ENCODE measurements at places on chromosomes 12 and 14.

DNA sequence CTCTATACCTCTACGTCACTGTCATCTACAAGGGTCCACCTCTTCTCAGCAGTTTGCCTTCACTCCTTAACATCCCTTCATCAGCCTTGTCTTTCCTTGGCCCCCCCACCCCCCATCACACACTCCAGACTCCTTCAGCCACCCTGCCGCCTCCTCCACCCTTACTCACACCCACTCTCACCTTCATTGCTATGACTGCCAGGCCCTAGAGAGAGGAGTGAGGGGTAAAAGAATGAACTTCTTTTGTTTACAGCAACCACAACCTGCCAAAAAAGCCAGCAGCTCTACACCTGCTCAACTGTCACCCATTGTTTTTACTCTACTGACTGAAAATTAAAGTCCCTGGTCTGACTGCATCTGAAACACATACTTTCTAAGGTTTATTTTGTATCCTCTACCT lies 112.8 kb downstream of the DUSP6 start:
- H3K36me3 ChIP-seq: no peaks in the 10 kb centered on the region
- H3K27ac ChIP-seq: no peak overlapping the region
- no peak for DNase-seq
- H3K4me3 ChIP-seq: no peak overlapping the region
- H3K27me3 ChIP-seq: no peaks in the 10 kb centered on the region
- peaks cover 5% of the 10 kb centered on the region for H3K4me1 ChIP-seq

DNA sequence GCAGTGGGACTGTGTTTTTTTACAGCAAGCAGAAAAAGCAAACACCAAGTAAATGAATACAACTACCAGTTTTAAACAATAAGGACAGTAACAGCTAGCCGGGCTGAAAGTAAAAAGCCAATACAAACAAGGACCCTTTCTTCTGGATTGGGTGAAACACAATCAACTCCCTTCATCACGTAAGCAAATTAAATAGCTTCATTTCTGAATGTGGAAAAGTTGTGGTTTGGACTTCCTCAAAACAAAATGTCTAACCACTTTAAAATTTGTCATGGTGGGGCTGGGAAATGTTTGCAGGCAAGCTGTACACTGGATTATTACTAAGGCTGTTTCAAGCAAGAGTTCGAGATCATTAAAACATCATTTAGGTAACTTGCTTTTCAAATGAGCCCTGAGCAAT lies 47.4 kb downstream of the TCHP start:
- peaks cover 21% of the 10 kb centered on the region for H3K36me3 ChIP-seq
- H3K27ac ChIP-seq: peak overlapping the region; percentile 92
- peaks cover 54% of the 10 kb centered on the region for H3K4me1 ChIP-seq

DNA sequence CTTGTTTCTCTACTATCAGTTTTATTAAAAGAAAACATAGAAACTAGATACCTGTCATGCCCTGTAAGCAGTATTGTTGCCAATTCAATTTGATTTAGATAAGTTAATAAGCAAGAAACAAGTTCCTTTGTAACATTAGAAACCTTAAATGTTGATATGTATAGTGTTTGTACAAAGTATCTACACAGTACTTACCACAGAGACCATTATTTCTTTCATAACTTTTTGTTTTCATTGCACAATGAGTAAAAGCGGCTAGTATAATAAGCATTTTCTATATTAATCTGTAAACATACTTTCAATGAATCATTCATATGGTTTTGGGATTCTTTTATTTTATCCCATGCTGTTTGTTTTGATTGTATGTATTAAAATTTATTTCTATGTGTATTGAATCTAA lies 305.1 kb downstream of the TTC6 start:
- H3K27me3 ChIP-seq: no peaks in the 10 kb centered on the region
- no peaks in the 10 kb centered on the region for H3K36me3 ChIP-seq
- H3K27ac ChIP-seq: no peak overlapping the region
- no peak for DNase-seq
- no peaks in the 10 kb centered on the region for H3K4me1 ChIP-seq

- no peak overlapping the region for H3K4me3 ChIP-seq
- H3K27ac ChIP-seq: no peak overlapping the region
- DNase-seq: no peak
- H3K4me1 ChIP-seq: no peaks in the 10 kb centered on the region
- no peaks in the 10 kb centered on the region for H3K36me3 ChIP-seq
- no peaks in the 10 kb centered on the region for H3K27me3 ChIP-seq
These were observed 556.6 kb downstream of the TRHDE start for GRCh38 chr12:72828662-72829324.

GRCh38 chr14:87994974-87995373 lies 2.0 kb upstream of the GALC start:
- H3K27ac ChIP-seq: no peak overlapping the region
- H3K4me1 ChIP-seq: no peaks in the 10 kb centered on the region
- no peaks in the 10 kb centered on the region for H3K27me3 ChIP-seq
- no peaks in the 10 kb centered on the region for H3K36me3 ChIP-seq
- DNase-seq: no peak
- no peak overlapping the region for H3K4me3 ChIP-seq

GRCh38 chr12:110563702-110564470 lies 19.2 kb downstream of the PPTC7 start:
- H3K4me3 ChIP-seq: no peak overlapping the region
- peak overlapping the region; percentile 40 for H3K27ac ChIP-seq
- peaks cover 20% of the 10 kb centered on the region for H3K4me1 ChIP-seq
- no peak for DNase-seq
- no peaks in the 10 kb centered on the region for H3K27me3 ChIP-seq

DNA sequence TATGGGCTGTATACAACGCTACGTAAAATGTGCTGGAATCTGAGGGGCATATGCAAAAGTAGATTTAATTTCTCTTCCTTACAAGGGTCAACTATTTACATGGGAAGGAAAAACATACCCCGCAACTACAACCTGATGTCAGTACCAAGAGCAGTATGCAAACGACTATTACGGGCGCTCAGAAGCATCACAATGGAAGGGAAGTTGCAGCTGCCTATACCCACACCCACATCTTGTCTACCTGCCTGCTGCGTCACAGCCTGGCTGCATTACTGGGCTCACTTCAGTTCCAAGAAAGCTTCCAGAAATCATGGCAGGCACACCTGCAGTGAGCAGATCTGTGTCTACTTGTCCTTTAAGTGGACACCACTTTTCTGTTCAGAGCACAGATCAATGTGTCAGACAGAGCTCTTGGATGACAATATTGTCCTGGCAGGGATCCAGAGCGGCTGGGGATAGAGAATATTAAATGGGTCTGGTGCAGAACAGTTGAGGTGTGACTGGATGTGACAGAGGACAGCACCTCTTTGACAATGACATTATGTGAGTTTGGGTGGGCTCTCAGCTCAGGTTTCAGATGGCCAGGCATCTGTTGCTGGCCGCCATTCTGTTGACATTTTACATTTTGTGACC lies 41.5 kb upstream of the GNG2 start:
- peak; percentile 15 for DNase-seq
- H3K27ac ChIP-seq: no peak overlapping the region
- H3K4me1 ChIP-seq: no peaks in the 10 kb centered on the region
- no peaks in the 10 kb centered on the region for H3K36me3 ChIP-seq
- no peaks in the 10 kb centered on the region for H3K27me3 ChIP-seq
- no peak overlapping the region for H3K4me3 ChIP-seq

GRCh38 chr12:110234755-110235154 lies 46.3 kb upstream of the ATP2A2 start:
- no peaks in the 10 kb centered on the region for H3K27me3 ChIP-seq
- H3K4me3 ChIP-seq: no peak overlapping the region
- H3K27ac ChIP-seq: no peak overlapping the region

- H3K27ac ChIP-seq: no peak overlapping the region
- peaks cover 12% of the 10 kb centered on the region for H3K27me3 ChIP-seq
- no peaks in the 10 kb centered on the region for H3K36me3 ChIP-seq
These were observed 16.3 kb downstream of the ST8SIA1 start for GRCh38 chr12:22318108-22318737.

DNA sequence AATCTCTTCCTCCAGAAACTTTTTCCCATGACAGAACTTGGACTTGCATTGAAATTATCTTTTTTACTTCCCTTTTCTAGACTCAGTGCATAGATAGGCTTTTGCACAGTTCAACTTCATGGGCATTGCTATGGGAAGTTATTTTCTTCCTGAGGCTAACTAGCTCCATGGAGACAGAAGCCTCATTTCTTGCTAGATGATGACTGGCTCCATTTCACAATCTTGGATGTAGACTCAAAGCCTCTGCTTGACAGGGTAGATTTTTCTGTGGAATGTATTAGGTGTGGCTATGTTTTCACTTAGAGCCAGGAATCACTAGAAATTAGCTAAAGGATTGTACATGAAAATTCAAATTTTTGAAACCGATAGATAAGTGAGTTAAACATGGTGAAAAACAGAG lies 884.1 kb upstream of the MGAT4C start:
- H3K27ac ChIP-seq: no peak overlapping the region
- H3K4me3 ChIP-seq: no peak overlapping the region
- no peaks in the 10 kb centered on the region for H3K4me1 ChIP-seq
- no peak for DNase-seq
- no peaks in the 10 kb centered on the region for H3K27me3 ChIP-seq
- no peaks in the 10 kb centered on the region for H3K36me3 ChIP-seq
